ENCODE measurements at places on chromosomes 1 and 21.

DNA sequence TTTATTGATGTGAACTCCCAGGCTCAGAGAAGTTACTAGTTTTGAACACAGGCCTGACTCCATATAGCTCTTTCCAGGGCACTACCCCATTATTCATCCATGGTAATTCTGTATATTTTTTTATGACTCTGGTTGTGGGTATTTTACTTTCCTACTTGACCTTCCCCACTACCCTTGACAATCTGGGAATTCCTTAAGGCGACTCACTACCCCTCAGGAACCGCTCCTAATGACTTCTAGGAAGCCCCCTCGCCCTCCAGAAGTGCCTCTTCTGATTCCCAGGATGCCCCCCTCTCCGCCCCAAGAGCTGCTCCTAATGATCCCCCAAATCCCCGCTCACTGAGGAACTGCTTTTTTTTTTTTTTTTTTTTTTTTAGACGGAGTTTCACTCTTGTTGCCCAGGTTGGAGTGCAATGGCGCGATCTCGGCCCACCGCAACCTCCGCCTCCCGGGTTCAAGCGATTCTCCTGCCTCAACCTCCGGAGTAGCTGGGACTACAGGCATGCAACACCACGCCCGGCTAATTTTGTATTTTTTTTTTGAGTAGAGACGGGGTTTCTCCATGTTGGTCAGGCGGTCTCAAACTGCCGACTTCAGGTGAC lies 972 bp upstream of the KDM4A start:
- DNase-seq = no peak

- no peak for DNase-seq
Measured at GRCh38 chr1:15735304-15736037, 587 bp upstream of the SLC25A34 start.

GRCh38 chr1:245804696-245805095 lies 649.9 kb downstream of the KIF26B start:
- no peak for DNase-seq

GRCh38 chr1:17831597-17831996 lies 76.5 kb downstream of the ACTL8 start:
- peak; percentile 49 for DNase-seq

DNA sequence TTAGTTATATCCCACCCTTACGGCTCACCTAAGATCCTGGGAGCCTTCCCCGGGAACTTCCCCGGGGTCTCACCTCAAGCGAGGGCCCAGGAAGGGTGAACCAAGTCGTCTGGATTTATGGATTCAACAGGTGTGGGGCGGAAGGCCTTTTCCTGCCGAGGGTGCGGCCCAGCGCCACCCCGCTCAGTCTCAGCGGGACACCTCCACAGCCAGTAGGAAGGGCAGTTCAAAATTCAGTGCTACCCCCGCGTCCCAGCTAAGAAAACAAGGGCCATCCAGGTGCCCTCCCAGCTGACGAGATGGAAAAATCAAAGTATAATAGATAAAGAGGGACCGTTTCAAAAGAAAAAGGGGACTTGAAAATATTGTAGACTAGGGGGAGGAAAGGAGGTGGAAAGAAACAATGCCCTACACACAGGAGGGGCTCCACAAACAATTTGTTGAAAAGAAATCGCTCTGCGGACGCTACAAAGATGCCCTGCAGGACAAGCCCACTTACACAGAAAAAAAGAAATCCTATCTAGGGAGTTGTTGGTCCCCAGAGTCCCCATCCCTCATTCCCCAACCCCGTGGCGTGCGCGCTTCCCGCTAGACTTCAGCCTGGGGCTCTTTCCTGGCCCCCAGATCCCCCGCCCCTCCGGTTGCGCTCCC lies 1.3 kb downstream of the SLC2A1 start:
- no peak for DNase-seq
